Psoas muscle (tissue), 8 donors: ENCODE measurements at places on chromosomes 12 and 14. TPM values are rescaled to one million over a fixed set of nuclear protein-coding genes. Genes with fewer than 3 reads are reported as not detected.

Gene CDH24
- 0.77 TPM for total RNA-seq

Gene MSI1
- total RNA-seq, result 0.20 TPM

Gene TPPP2
- 2.2 TPM for total RNA-seq

Gene PTPRO
- 0.73 TPM for total RNA-seq

Gene HOXC12
- not detected for total RNA-seq

Gene COX8C
- total RNA-seq, result not detected

Gene SYNDIG1L
- not detected for total RNA-seq
